ENCODE measurements at places on chromosomes 3 and 15.

GRCh38 chr3:110569073-110569472 is 502.5 kb upstream of the NECTIN3 start:
- DNase-seq, result no peak

GRCh38 chr3:119346076-119346496 is 51.9 kb downstream of the ARHGAP31 start:
- DNase-seq, result no peak

- no peak for DNase-seq
These were observed 9.4 kb upstream of the CAV3 start for GRCh38 chr3:8724108-8724752.

DNA sequence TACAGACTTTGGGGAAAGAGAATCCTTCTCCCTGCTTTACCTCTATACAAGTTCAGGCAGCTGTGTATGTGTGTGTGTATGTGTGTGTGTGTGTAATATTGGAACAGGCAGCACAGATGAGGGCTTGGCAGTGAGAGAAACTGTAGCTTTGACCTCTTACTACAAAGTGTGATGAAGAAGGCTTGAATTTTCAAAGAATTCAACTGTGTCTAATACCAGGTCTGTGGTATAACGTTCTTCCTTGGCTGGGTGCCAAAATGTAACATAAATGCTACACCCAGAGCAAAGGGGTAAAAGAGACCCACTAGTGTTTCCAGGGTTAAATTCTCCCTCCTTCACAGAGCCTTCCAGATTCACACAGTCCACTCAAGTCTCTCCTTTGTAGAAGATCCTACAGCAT is 51.1 kb downstream of the CHST2 start:
- no peak for DNase-seq

DNA sequence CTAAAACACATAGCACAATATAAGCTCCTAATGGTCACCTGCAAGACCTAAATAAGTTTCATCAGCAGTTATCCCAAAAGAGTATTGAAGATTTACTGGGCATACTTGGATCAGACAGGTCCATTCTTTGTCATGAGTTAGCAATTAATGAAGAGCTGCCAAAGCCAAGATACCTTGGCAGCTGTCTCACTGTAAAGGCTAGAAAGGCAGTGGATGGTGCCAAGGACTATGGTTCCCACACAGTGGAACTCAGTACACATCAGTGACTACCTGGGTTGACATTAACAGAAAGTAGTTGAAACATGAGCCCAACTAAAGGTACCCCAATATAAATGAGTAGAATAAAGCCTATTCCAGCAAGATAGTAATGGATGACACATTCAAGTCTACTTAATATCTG is 41.1 kb upstream of the TMCO5A start:
- no peak for DNase-seq

Measured in stimulated activated CD4-positive, alpha-beta T cell treated with anti-CD3 and anti-CD28 coated beads, Interleukin-2, amount 100 ng/mL, for 24 hours (primary cell).